ENCODE measurements at places on chromosomes 5 and 9.

DNA sequence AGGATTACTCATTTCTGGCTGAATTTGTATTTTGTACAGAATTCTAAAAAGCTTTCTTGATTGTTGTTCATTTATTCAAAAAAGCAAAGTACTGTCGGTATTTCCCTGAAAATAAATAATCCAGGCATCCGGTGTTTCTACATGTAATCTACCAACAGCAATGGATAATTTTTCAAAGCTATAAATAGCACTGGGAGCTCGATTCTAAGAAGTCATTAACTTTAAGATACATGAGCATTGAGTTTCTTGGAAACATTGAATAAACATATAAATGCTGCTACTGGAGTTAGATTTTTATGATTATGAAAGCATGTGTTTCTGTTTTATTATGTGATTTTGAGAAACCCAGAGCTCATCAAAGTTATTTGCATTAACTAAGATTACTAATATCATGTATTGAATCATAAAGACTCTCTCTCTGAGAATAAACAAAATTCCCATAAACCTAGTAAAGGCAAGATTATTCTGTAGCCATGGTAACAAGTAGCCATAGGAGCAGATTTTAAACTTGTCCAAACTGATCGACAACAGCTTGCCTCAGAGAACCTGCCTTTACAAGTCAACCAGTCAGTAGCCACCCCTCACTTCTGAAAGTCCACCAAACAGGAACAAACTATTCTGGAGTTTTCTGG is 197.0 kb downstream of the DRD1 start:
- no peak for DNase-seq

DNA sequence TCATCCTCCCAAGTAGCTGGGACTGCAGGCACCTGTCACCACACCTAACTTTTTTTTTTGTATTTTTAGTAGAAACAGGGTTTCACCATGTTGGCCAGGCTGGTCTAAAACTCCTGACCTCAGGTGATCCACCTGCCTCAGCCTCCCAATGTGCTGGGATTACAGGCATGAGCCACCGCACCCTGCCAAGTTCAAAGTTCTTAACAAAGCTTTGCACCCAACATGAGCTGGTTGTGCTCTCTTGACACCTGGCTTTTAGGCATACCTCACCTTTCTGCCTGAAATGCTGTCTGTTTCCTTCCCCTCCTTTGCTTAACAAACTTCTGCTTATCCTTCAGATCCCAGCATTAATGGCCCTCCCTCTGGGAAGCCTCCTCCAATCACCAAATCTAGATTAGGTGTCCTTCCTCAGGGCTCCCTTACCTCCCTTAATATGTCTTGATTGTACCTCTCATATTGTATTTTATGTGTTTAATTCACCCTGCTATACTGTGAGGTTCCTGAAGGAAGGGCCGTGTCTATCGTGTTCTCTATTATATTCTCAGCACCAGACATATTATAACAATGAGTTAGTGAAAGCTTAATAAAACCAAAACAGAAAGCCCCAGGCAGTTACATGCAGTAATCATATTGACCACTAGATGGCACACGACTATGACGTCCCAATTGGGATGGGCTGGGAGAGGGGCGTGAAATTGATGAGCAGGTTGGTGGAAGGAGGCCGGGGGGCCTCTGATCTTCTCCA is 62.9 kb upstream of the PPARGC1B start:
- no peak for DNase-seq

DNA sequence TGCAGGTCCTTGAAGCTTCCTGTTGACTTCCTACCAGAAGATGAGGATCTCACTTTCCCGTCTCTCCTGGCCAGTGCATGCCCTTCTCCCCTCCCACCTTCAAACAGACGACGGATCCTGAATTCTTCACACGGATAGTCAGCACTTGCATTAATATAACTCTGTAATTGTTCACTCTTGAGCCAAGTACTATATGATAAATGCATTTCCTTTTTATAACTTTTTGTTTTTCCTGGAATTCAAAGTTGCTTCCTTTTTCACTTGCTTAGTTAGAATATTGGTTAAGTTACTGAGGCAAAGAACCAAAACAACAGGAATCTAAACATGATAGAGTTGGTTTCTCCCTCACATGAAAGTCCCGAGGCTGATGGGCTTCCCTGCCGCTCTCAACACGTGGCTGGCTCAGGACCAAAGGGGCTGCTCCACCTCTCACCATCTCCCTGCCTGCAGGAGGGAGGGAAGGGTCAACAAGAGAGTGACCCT is 20.2 kb upstream of the EGFL7 start:
- DNase-seq: peak; percentile 49

DNA sequence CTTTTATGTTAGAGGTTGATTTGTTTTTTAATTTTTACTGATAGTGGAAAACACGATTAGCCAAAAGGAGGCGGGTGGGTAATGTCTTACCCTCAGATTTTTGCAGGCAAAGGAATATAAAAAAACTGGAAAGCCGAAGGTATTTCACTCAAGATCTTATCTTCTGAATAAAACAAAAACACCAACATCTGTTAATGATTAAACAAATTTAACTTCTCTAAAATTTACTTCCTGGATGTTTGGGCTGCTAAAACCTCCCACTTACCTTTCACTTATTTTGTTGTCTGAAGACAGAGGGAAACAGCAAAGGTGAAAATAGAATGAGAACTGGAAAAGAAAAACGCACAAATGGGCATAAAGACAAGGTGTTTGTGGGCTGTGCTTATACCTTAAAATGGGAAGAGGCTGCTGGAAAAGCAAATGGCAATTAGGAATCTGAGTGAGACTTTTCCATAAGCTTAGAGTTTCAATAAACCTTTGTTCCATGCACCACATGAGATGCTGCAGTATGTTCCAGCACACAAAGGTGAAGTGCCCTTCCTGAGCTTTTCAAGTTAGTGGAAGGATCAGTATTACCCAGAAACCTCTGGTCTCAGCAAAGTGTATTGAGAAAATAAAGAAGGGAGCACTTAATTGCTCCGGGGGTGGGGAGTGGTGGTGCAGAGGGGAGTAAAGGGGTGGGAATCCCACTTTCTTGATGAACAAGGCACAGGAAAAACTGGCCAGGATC is 298.3 kb downstream of the BNC2 start:
- no peak for DNase-seq

Measured in lower lobe of right lung (tissue), 2 donors.